Neural progenitor cell (in vitro differentiated cells): ENCODE measurements at places on chromosomes 12 and 14.

GRCh38 chr12:82554529-82554928 lies 132.2 kb upstream of the TMTC2 start:
- no peak for DNase-seq

DNA sequence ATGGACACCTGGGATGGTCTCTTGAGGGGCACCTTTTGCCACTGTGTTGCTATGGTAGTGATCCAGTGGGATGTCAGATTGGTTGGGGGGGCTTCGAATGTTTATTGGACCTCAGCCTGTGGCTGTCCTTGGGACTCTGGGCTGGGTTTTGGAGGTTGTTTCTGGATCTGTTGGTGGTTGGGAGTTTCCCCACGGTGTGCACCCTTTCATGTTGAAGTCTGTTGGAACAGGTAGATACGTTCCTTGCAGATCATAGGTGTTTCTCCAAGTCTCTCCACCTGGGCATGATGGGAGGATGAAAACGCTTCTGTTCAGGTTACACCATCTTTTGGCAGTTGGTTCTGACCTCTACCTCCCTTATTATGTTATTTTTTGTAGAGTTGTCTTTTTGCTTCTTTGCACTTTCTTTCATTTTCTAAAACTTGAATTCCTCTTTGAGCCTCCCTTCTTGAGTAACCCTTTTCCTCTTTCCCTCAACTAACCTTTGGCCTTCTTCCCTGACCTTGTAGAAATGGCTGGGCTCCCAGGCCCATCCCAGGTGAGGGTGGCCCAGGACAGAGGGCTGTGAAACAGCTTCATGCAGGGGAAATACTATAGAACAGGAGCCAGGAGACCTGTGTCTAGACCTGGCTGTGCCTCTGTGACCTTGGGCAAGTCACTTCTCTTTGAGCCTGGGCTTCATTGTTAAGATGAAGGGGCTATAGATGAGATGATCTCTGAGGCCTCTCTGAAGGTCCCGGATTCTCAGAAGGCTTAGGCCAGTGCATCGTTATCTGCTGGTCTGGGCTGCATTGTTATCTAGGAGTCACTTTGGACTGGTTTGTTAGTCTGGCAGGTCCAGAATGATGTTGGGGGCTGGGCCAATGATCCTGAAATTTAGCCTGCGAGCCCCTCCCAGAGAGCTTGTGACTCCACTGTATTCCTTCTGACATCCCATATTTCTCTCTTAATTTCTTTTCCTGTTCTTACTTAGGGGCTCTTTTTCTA lies 2.0 kb downstream of the ATN1 start:
- no peak for DNase-seq

GRCh38 chr12:112191840-112192321 lies 66.5 kb downstream of the TRAFD1 start:
- no peak for DNase-seq

DNA sequence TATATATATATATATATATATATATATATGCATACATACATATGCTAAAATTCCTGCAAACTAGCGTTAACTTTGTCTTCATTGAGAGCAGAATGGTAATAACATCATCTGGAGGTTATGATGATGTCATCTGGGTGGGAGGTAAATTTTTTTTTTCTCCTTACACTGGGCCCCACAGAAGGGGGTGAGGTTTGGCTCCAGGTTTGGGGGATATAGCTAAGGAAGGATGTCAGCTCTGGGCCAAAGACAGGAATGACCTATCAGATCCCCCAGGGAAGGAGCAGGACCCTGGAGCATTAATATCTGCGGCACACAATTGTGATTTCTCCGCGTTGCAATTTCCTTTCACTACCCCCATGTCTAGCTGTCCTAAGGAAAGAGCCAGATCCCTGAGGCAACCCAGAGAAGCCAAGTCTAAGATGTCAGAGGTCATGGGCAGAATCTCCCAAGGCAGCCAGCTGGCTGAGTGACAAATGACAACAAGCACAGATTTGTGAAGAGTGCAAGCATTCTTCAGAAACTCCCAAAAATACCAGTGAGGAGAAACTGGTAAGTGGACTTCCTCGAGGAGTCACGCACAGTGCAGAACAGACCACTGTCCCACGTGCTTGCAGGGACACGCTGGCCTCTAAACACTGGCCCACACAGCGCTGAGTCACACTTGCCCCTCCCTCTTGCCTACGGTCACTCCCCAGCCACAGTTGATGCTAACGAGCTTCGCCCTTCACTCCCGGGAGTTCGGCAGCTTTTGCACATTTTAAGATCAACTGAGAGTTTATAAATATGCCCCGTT lies 9.9 kb downstream of the UBC start:
- DNase-seq, result peak; percentile 25
